ENCODE measurements at places on chromosomes 11 and 22.
A peak's percentile ranks its signal among the peaks of the same experiment; 100 is the strongest.

GRCh38 chr22:21635771-21636510 lies 3.4 kb downstream of the CCDC116 start:
- DNase-seq = no peak

GRCh38 chr22:44456661-44457412 lies 41.2 kb downstream of the RTL6 start:
- no peak for DNase-seq

- no peak for DNase-seq
Measured at GRCh38 chr22:47089796-47090460, 327.5 kb downstream of the TBC1D22A start.

DNA sequence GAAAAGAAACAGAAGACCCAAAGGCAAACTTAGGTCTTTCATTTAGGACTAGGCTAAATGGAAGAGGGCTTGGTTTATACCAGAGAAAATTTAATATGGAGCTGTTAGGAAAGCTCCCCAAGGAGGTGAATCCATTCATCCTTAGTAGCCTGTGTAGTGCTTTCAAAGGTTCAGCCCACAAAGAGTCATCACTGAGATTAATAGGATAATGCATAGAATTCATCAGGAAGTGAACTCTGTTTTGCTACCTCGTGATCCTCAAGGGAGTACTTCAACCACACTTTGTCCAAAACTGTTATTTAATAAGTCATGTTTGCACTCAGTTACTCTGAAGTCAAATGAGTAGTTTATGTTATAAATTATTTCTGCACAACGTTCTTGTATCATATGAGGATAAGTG lies 43.3 kb upstream of the MMP7 start:
- DNase-seq = no peak

GRCh38 chr22:25410849-25411248 lies 153.6 kb upstream of the GRK3 start:
- DNase-seq = no peak

GRCh38 chr11:91396236-91397133 lies 828.1 kb upstream of the FAT3 start:
- DNase-seq = no peak

DNA sequence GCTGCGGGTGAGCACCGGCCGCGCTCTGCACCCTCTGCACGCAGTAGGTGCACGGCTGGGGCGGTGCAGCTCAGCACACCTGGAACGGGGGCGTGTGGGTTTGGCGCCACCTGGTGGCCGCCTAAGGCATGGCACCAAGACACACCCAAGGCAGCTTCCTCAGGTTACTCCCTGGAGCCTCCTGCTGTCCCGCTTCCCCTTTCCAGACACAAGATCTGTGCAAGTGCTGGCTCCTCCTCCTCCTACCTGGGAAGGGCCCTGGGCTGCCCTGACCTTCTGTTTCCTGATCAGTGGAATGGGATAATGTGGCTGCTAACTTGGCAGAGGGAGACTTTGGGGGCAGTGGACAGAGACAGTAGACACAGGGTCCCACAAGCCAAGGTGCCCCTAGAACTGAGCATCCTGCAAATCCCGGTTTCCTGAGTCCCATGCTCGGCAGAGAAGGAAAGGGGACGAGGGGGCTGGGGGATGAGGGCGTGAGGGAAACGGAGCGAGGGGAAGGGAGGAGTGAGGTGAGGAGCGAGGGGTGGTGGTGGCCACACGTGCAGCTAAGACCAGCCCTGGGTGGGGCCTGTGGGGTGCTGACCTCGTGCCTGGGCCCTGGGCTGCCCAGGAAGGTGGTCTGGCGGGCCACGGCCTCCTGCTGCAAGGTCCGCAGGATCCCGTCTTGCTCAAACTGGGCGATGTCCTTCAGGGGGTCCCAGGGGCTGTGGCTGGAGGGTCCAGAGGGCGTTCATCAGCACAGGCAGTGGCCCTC lies 34.8 kb upstream of the CARS1 start:
- peak; percentile 67 for DNase-seq

DNA sequence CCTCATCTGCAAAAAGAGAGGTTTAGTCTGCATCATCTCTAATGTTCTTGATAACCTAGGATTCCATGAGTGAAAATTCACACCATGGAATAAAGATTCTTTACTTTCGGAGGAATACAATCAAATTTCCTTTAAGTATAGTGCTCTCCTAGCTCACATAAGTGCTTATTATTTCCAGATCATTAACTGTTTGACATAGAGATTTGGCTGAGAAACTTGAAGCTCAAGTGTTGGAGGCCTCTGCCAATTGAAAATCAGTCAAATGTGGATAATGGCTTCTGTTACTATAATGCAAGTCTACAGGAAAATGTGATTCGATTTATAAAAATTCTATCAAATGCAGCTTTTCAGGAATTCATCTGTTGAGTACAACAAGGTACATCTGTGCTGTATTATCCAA lies 144.6 kb downstream of the KIF18A start:
- no peak for DNase-seq

GRCh38 chr11:78810559-78811009 lies 235.9 kb upstream of the NARS2 start:
- DNase-seq = no peak

DNA sequence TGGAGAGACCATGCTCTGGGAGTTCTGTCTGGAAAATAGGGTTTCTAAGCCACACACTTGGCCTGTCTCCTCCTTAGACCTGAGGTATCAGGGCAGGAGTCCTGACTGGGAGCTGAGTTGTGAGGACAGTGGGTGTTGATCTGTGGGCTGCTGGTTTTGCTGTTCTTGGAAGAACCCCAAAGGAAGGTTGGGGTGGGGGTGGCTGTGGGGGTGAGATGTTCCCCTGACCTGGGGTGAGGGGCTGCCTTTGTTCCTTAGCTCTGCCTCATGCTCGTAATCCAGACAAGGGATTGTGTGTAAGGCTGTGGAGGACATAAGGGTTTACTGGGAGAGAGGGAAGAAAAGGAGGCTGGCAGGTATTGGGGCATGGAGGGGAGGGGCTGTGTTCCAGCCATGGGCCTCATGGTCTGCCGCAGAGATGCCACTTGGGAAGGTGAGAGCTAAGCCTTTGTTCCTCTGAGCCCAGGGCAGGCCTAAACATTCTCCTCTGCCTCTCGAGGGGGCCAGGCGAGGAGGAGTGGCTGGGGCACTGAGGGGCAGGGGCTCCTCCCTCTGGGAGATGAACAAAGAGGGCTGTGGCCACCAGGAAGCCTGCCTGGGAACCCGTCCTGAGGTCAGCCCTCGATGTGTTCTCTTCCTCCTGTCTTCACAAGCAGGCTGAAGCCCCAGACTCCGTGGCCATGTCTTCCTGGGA lies 4.4 kb downstream of the OTOG start:
- no peak for DNase-seq

GRCh38 chr11:47889714-47890441 lies 41.7 kb upstream of the NUP160 start:
- no peak for DNase-seq

GRCh38 chr11:1522081-1522424 lies 35.5 kb upstream of the MOB2 start:
- DNase-seq = no peak

DNA sequence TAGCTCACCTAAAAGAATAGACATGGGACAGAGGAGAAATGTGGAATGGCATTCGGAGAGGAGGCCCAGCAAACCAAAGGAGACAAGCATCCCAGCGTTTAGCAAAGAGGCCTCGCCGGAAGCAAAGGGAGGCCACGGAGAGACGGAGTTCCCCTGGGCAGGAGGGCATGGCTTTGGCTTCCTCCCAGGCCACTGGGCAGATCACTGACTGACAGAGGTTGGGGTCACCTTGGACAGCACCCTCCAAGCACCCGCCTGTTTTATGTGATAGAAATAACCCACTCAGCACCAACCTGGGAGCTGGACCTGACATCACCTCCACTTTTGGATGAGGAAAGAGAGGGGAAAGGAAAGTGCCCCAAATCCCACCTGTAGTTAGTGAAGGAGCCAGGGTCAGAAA lies 434.1 kb downstream of the BRD1 start:
- DNase-seq = no peak

GRCh38 chr11:119175493-119176077 lies 7.1 kb downstream of the NLRX1 start:
- no peak for DNase-seq

DNA sequence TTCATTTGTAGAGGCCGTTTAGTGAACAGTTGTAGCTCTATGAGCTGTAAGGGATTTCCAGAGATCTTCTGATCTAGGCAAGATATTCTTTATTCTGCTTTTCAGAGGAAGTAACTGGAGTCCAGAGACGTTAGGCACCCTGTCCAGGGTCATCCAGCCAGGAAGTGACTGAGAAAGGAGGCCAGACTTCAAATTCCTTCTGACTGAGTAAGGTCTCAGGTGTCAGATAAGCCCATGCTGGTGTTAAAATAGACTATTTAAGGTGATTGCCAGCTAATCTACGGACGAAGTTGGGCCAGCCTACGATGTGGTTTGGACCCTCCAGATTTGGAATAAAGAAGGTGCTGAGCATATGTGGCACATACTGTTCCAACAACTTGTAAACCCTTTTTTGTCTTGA lies 54.6 kb downstream of the GRIK4 start:
- DNase-seq = no peak

DNA sequence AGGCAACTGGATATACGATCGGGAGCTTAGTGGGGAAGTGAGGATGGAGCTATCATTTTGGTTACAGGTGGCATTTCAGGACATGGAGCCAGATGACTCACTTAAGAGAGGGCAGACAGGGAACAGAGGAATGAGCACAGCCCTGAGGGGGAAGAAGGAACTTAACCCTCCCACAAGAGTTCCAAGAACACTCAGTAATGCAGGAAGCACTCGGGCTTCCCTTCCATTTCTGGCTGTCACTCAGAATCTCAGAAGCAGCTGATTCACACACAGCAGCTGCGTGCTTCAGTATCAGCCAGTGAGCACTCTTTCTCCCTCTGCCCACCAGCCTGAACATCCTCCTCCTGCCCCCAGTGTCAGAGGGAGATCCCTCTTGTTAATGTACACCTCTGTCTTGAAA lies 34.8 kb downstream of the EFCAB6 start:
- no peak for DNase-seq

GRCh38 chr11:12706545-12707499 lies 32.6 kb downstream of the TEAD1 start:
- DNase-seq = no peak

DNA sequence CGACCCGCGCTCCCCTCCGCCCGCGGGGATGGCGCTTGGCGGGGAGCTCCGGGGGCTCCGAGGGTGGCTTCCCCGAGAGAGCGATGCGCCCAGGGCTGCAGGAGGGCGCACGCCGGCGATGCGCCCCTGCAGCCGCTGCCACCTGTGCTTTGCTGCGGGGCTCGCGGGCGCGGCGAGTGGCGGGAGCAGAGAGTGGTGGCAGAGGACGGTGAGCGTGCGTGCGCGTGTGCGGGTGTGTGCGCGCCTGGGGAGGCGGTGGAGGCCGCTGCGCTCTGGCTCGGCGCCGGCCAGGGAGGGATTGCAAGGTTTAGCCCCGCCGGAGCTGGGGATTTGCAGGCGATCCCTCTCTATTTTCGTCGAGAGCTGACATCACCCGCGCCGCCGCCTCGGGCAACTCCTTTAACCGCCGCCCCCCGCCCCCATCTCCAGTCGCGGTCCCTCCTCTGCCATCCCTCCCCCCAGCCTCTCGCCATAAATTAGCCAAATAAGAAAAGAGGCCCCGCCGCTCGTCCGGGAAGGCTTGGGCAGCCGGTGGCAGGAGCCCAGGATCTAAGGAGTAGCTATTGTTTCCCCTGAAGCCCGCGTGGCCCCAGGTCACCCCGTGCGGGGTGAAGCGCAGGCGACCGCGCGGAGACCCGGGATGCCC lies at the start of gene SLC1A2:
Gene SLC1A2 (minus strand): TSS at position 375 of the 646 bp plus-strand sequence. CDS start 592 bp downstream, outside the sequence.
- peak; percentile 48 for DNase-seq

GRCh38 chr22:35477911-35478582 lies 62.6 kb upstream of the RASD2 start:
- DNase-seq = peak; percentile 51

- DNase-seq = no peak
Measured at GRCh38 chr11:45685964-45686537, 20.6 kb upstream of the CHST1 start.

GRCh38 chr11:2569321-2569721 lies 124.5 kb downstream of the KCNQ1 start:
- DNase-seq = no peak

DNA sequence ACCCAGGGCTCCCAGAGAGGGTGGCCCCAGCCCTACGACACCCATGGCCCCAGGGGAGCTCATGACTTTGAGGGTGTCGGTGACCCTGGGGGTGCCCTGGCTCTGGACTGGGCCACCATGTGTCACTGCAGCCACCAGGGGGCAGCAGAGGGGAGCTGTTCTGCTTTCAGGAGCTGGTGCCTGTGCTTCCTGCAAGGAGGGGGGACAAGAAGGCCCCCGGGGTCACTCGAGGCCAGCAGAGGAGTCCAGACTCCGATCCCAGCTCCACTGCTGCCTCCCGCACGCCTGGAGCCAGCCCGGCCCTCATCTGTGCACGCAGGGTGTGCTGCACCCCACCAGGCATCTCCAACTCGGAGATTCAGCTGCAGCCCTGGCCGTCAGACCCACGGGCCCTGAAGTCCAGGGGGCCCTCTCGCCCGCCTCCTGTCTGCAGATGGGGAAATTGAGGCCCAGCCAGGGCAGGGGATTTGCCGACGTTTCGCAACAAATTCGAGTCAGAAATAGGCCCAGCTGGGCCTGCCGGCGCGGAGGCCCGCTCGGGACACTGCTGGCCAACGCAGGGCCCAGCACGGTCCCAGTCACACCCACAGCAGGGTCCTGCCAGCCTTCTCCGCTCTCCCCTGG lies 29.5 kb upstream of the WNT7B start:
- peak; percentile 92 for DNase-seq

DNA sequence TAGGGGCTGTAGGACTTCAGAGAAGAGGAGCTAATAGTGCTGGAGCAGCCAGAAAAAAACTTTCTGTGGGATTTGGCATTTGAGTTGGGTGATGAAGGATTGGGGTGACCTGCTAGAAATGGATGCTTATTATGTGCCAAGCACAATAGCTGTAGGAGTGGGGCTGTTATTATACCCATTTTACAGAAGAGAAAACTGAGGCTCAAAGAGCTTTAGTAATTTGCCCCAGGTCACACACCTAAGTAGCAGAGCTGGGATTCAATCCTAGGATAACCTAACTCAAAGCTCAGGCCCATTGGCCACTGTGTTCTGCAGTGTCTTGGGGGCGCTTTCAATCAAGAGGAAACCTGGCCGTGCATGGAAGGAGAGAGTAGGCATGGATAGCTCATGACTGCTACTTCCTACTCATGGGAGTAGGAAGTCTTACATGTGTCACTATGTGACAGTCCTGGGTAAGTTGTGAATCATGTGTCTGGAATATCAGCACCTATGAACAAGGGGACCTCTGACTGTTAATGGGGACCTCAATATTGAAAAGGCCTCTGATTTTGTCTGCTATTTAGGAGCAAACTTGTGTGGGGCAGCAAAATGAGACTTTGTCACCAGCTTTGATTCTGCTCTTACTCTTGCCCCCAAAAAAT lies 6.1 kb upstream of the ELF5 start:
- no peak for DNase-seq

GRCh38 chr11:86469491-86470388 lies 95.1 kb downstream of the CCDC81 start:
- no peak for DNase-seq

GRCh38 chr22:10780281-10780680 lies 4747.7 kb upstream of the OR11H1 start:
- DNase-seq = no peak

GRCh38 chr22:39493759-39494158 lies 8.3 kb upstream of the MIEF1 start:
- DNase-seq = no peak

GRCh38 chr11:125343718-125344131 lies 152.3 kb downstream of the FEZ1 start:
- no peak for DNase-seq

All from hindlimb muscle (tissue), 1 donor.